ENCODE measurements at places on chromosomes 7 and 10. TPM values are rescaled to one million over a fixed set of nuclear protein-coding genes. Genes with fewer than 3 reads are reported as not detected.

ITGA8 gene
- 6.5 TPM for total RNA-seq

ATOH7 gene
- total RNA-seq: 0.69 TPM

ZNF804B gene
- total RNA-seq: 8.3 TPM

TMEM273 gene
- 2.1 TPM for total RNA-seq

ABCB1 gene
- 12.2 TPM for total RNA-seq

ZPBP gene
- total RNA-seq: 0.92 TPM

MSMB gene
- total RNA-seq: not detected

FXYD4 gene
- total RNA-seq: not detected

ZNF485 gene
- total RNA-seq: 8.3 TPM

PNLIPRP2 gene
- total RNA-seq: not detected

ADARB2 gene
- 9.0 TPM for total RNA-seq

SMO gene
- total RNA-seq: 15.5 TPM

NUTM2D gene
- 7.8 TPM for total RNA-seq

SPDYE2 gene
- 0.23 TPM for total RNA-seq
